ENCODE measurements at places on chromosomes 5 and 9.

DNA sequence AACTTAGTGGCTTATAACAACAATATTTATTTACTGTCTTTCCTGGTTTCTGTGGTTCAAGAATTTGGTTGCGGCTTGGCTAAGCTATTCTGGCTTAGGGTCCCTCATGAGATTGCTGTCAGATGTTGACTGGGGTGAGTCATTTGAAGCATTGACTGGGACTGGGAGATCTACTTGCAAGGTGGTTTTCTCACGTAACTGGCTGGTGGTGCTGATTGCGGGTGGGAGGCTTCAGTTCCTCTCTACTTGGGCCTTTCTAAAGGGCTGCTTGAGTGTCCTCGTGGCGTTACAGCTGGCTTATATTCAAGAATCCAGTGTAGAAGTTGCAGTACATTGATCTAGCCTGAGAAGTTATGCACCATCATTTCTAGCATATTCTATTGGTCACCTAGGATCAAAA, 218.5 kb upstream of the ELAVL2 start:
- DNase-seq: no peak

GRCh38 chr5:98779264-98779877, 5.9 kb downstream of the RGMB start:
- DNase-seq: no peak

DNA sequence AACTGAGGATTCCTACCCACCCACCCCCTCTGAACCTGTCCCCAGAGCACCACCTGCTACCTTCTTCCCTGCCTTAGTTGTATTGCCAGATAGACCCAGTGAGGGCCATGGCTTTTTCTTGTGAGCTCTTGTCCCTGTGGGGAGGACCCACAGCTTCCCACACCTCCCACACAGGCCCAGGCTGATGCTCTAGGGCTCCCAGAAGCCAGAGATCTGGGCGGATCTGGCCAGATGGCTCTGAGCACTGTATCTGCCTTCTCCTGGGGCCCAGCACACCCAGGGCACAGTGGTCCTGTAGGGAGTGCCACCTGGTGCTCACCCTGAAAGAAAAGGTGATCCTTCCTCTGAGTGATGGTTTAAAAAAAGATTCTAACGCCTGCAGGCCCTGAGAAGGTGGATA, 131.7 kb downstream of the DAB2IP start:
- no peak for DNase-seq

GRCh38 chr9:122121931-122122330, 28.8 kb upstream of the TTLL11 start:
- DNase-seq: no peak

DNA sequence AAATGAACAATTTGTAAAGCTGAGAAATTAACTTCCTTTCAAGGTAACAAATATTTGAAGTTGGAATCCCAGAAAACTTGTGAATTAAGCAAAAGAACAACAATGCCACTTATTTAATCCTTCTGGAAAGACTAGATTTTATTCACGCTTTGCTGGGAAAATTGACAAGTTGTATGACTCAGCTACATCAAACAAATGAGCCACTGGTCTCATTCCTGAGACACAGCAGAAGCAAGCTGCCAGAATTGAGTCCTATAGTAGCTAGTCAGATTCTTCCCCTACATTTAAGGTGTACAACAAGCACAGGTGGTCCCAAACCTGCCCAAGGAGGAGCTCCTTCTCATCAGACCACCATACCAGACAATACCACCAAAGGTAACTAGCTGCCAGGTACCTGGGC, 280.7 kb downstream of the SPOCK1 start:
- DNase-seq: no peak

DNA sequence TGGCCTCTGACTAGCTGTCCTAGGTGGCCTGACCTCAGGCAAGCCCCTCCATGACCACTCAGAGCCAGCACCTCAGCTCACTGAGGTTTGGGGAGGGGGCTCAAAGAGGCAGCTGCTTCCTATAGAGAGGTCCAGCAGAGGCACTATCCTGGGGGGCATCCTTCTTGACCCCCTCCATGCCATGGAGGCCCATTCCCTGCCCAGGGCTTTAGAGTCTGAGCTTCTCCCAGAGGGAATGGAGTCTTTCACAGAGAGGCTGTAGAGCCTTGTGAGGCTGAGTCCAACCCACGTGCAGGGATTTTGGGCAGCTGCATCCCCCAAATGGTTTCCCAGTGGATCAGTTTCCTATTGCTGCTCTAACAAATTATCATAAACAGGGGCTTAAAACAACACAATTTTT, 16.9 kb downstream of the IRF1 start:
- DNase-seq: no peak

GRCh38 chr9:99606957-99607356, 214.7 kb upstream of the NR4A3 start:
- DNase-seq: no peak

DNA sequence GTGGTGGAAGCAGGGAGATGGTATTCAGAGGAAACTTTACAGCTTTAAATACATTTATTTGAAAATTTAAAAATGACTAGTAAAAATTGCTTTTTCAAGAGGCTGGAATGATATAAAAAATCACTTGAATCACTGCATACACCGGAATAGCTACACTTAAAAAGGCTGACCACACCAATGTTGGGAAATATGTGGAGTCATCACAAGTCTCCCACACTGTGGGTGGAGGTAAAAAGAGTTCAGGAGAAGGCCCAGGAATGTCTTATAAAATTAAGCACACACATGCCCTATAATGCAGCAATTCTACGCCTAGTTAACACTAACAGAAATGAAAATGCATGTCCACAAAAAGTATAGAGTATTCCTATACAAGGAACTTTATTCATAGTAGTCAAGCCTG, 198.1 kb downstream of the ROR2 start:
- no peak for DNase-seq

GRCh38 chr9:6049798-6050197, 34.4 kb upstream of the RANBP6 start:
- no peak for DNase-seq

- DNase-seq: no peak
Measured at GRCh38 chr9:33161011-33161588, 6.0 kb downstream of the B4GALT1 start.

GRCh38 chr5:42168091-42168670, 243.1 kb downstream of the FBXO4 start:
- no peak for DNase-seq

- no peak for DNase-seq
Measured at GRCh38 chr9:23587903-23588302, 238.1 kb downstream of the ELAVL2 start.

GRCh38 chr5:82031220-82032119, 59.6 kb downstream of the ATG10 start:
- DNase-seq: no peak

DNA sequence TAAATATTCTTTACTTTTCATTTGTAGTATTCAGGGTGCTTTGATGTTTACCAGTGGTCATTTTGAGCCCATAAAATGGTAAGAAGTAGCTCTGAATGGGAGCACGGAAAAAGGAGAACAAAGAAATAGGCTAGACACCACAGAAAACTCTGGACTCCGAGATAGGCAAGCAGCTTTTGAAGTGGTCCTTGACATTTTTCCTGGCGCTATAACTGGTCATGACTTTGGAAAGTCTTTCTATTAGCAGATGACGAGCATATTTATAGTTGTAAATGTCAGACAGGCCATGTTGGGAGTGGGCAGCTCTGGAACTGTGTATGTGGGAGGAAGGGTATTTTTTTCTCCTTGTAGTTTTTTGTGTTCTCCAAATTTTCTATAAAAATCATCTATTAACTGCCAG, 126.1 kb upstream of the POC5 start:
- no peak for DNase-seq

- no peak for DNase-seq
Measured at GRCh38 chr5:81019748-81020147, 59.6 kb downstream of the RASGRF2 start.

DNA sequence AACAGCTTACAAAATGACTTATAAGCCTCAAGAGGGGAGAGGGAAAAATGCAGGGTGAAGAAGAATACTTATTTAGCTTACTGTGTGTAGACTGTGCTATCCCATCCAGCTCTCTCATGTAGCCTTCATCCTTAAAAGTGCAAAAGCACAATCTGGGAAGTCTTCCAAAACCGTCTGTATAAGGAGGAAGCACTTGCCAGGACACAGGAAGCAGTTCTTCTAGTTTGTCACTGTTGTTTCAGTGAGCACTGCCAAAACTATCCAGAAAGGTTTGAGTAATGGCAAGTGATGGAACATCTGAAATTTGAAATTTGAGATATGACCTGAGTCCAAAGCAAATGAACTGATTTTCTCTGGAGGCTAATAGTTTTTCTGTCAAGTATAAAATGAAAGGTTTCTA, 140.8 kb upstream of the ISL1 start:
- DNase-seq: no peak

DNA sequence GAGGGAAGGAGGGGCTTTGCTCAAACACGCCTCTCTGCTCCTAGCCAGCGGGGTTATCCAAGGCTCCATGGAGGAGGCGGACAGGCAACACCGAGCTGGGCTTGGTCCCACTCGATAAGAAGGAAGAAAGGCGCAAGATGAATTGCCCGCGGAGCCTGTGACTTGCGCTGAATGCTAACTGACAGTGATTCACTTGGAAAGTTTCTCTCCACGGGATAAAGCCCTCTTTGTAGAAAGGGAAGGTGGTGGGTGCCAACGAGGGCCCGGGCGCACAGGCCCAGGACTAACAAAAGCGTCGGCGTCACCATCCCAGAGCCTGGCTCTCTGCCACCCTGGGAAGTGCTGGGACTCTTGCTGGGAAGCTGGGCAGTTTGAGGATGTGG, 76.0 kb downstream of the VAV2 start:
- DNase-seq: no peak

GRCh38 chr9:107292821-107293542, 9.9 kb downstream of the RAD23B start:
- no peak for DNase-seq

GRCh38 chr9:88661759-88662158, 126.8 kb downstream of the NXNL2 start:
- no peak for DNase-seq

Measured in stimulated activated CD8-positive, alpha-beta memory T cell treated with anti-CD3 and anti-CD28 coated beads, Interleukin-15, amount 100 ng/mL, for 24 hours (primary cell).